Activated effector memory CD4-positive, alpha-beta T cell treated with anti-CD3 and anti-CD28 coated beads, Interleukin-2, amount 50 U/mL, for 16 hours (primary cell): ENCODE measurements at places on chromosomes 13 and 19.

- no peak for DNase-seq
These were observed 12.5 kb downstream of the ZNF611 start for GRCh38 chr19:52722062-52723003.

DNA sequence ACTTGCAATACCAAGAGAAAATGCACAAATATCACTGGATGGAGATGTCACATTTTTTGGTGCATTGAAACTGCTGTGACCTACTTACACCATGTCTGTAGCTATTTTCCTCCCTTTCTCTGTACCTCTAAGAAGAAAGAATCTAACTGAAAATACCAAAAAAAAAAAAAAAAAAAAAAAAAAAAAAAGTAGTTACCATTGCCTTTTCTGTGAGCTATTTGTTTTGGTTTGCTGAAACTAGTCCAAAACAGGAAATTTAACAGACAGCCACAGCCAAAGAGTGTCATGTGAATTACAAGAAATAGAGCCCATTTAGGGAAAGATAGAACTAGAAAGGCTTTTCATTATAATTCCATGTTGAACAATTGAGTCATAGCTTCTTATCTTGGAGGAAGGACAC lies 37.3 kb downstream of the TNFSF13B start:
- no peak for DNase-seq

DNA sequence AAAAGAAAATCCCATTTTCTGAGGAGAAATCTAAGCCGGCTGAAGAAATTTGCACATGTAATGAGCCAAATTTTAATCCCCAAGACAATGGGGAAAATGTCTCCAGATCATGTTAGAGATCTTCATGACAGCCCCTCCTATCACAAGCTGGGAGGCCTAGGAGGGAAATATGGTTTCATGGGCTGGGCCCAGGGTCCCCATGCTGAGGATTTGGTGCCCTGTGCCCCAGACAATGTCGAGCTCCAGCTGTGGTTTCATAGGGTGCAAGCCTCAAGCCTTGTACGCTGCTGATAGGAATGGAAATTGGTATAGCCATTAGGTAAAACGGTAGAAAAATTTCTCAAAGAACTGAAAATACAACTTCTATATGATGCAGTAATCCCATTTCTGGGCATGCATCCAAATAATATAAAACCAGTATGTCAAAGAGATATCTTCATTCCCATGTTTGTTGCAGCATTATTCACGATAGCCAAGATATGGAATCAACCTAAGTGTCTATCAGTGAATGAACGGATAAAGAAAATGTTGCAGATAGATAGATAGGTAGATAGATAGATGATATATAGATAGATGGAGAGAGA lies 19.3 kb upstream of the FREM2 start:
- no peak for DNase-seq

GRCh38 chr19:43555185-43555770 lies 20.0 kb downstream of the XRCC1 start:
- DNase-seq: peak; percentile 92
